ENCODE measurements at places on chromosomes 3 and 15. TPM values are rescaled to one million over a fixed set of nuclear protein-coding genes. Genes with fewer than 3 reads are reported as not detected.

- H3K4me3 ChIP-seq: no peak overlapping the region
- peaks cover 3% of the 10 kb centered on the region for H3K4me1 ChIP-seq
- DNase-seq: no peak
- no peaks in the 10 kb centered on the region for H3K27me3 ChIP-seq
- peaks cover 37% of the 10 kb centered on the region for H3K36me3 ChIP-seq
Observed at GRCh38 chr3:42216302-42216701, 49.7 kb downstream of the CCK start.

- DNase-seq: no peak
- H3K36me3 ChIP-seq: no peaks in the 10 kb centered on the region
- H3K4me1 ChIP-seq: no peaks in the 10 kb centered on the region
- H3K4me3 ChIP-seq: no peak overlapping the region
- H3K27ac ChIP-seq: no peak overlapping the region
Observed at GRCh38 chr15:65918357-65918920, 49.1 kb downstream of the RAB11A start.

DNA sequence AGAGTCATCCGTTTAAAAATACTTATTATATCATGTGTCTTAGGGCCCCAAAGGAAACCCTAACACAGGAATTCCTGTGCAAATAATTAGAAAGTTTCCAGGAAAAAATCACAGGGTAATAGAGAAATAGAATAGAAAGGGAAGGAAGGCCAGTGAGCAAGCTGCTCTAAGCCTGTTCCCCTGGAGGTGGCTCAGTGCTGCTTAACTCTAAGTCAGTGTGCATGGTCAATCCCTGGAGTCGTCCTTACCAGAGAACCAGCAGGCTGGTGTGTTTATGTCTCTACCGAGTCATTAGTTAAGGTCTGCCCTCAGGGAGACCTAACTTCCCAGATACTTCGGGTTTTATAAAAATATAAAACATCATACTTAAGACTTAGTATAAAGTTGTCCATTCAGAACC is 21.0 kb upstream of the MCF2L2 start:
- H3K27me3 ChIP-seq: no peaks in the 10 kb centered on the region
- DNase-seq: no peak
- peaks cover 5% of the 10 kb centered on the region for H3K4me1 ChIP-seq
- no peak overlapping the region for H3K27ac ChIP-seq
- no peak overlapping the region for H3K4me3 ChIP-seq
- H3K36me3 ChIP-seq: no peaks in the 10 kb centered on the region

DNA sequence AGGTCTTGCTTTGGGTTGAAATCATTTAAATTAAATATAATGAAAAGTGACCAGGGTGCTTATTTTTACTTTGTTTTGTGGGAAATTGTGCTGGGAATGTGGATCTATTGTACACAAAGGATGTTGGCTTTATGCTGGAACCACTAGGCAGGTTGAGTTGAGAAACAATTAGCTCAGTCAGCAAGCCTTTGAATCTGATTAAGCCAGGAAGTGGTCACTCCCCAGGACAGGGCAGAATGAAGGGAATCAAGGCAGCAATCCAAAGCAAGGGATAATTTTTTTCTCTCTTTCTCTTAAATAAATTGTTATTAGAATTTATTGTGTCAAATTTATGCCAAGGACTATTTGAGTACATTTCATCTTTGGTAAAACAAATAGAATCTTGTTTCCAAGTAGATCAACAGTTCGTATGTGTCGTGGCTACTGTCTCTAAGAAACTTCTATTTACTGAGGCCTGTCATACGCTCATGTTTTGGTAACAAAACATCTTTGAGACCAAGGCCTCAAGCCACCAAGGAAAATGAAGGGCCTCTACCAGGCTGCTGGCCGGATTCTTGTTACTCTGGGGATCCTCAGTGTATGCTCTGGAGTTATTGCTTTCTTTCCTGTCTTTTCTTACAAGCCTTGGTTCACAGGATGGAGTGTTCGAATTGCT is at the start of gene TMEM212:
TMEM212 (plus strand) TSS at position 486 of the 655 bp plus-strand sequence; CDS start at position 521, 35 bp downstream.
- H3K27me3 ChIP-seq: peaks cover 2% of the 10 kb centered on the region
- H3K4me3 ChIP-seq: no peak within 1 kb of the TSS
- H3K27ac ChIP-seq: no peak within 1 kb of the TSS
- H3K36me3 ChIP-seq: no peaks in the 10 kb centered on the region
- no peaks in the 10 kb centered on the region for H3K4me1 ChIP-seq
- no peak for DNase-seq

GRCh38 chr15:73870700-73871408 is 2.5 kb upstream of the TBC1D21 start:
- H3K27me3 ChIP-seq: peaks cover 26% of the 10 kb centered on the region
- DNase-seq: no peak
- no peaks in the 10 kb centered on the region for H3K36me3 ChIP-seq
- H3K4me1 ChIP-seq: no peaks in the 10 kb centered on the region

- H3K36me3 ChIP-seq: no peaks in the 10 kb centered on the region
- H3K4me3 ChIP-seq: no peak overlapping the region
- H3K4me1 ChIP-seq: no peaks in the 10 kb centered on the region
- no peak for DNase-seq
- no peak overlapping the region for H3K27ac ChIP-seq
Observed at GRCh38 chr3:187025254-187025655, 94.9 kb downstream of the ST6GAL1 start.

DNA sequence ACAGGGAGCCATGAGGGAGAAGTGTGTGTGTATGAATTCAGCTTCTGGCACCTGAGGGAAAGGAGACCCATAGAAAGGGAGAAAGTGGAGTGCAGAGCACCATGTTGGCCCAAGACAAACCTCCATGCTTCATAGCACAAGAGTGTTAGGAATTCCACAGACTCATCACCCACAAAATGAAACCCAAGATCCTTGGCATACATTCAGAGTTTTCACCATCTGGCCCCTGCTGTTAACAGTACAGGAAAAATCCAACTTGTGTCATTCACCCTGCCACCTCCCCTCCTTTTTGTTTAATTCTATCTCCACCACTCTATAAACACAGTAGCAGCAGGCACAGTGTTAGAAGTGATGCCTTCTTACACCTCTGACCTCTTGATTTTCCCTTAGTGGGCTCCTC is 60.0 kb upstream of the MNS1 start:
- no peaks in the 10 kb centered on the region for H3K4me1 ChIP-seq
- no peak for DNase-seq
- no peaks in the 10 kb centered on the region for H3K36me3 ChIP-seq
- H3K4me3 ChIP-seq: no peak overlapping the region

RSRC1 gene
- 11.7 TPM for polyA plus RNA-seq

RBP2 gene
- not detected for polyA plus RNA-seq

C3orf70 gene
- 0.01 TPM for polyA plus RNA-seq

MINDY4B gene
- not detected for polyA plus RNA-seq
